ENCODE measurements at places on chromosomes 3 and 15.

DNA sequence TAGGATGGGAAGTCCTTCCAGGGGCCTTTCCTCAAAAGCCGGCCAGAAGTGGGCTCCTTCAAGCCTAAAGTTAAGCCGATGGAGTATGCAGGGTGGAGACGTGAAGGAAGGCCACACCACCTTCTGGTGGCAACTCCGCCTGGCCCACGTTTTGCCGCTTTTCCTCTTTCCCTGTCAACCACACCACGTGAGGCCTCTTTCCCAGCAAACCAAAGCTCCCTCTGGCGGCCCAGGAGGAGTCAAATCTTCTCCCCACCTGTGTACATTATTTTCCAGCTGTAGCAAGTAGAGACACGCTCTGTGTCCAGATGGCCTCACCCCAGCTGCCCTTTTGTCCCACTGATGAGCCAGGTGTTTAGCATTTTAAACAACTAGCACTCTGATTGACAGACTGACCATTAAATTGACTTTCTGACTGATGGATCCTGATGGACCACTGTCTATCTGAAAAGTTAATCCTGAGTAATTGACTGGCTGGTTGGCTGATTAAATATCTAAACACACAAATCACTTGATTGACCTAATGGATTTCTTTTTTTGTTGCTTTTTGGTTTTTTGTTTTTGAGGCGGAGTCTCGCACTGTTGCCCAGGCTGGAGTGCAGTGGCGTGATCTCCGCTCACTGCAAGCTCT, 59.6 kb upstream of the ZBTB38 start:
- no peak for DNase-seq

- DNase-seq = no peak
Measured at GRCh38 chr15:28178290-28178689, 79.2 kb upstream of the OCA2 start.

GRCh38 chr15:64045774-64046420, 388 bp downstream of the DAPK2 start:
- peak; percentile 18 for DNase-seq

DNA sequence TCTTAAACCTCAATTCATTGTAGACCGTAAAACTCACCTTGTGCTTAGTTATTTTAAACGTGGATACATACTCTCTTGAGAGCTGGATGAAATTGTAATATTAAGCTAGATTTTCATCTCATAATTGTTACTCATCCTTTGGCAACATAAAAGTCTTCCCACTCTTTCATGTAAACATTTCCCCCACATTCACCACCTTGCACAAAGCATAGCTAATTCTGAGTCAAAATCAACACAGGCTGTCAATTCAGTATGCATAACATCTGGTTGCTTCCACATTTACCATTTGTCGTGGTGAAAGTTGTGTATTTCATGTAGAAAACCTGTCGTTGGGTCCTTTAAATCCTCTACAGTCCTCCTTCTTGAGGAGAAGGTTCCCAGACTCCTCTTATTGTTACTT, 524.6 kb downstream of the OTOL1 start:
- DNase-seq = no peak

- no peak for DNase-seq
Measured at GRCh38 chr3:164608554-164609276, 469.6 kb downstream of the SI start.

GRCh38 chr3:10561162-10561945, 56.0 kb upstream of the ATP2B2 start:
- no peak for DNase-seq

- no peak for DNase-seq
Measured at GRCh38 chr15:74304431-74304830, 63.0 kb downstream of the CYP11A1 start.

- DNase-seq = no peak
Measured at GRCh38 chr3:12970684-12971083, 102.5 kb downstream of the IQSEC1 start.

GRCh38 chr3:38960953-38961622, 90.7 kb downstream of the SCN11A start:
- no peak for DNase-seq

DNA sequence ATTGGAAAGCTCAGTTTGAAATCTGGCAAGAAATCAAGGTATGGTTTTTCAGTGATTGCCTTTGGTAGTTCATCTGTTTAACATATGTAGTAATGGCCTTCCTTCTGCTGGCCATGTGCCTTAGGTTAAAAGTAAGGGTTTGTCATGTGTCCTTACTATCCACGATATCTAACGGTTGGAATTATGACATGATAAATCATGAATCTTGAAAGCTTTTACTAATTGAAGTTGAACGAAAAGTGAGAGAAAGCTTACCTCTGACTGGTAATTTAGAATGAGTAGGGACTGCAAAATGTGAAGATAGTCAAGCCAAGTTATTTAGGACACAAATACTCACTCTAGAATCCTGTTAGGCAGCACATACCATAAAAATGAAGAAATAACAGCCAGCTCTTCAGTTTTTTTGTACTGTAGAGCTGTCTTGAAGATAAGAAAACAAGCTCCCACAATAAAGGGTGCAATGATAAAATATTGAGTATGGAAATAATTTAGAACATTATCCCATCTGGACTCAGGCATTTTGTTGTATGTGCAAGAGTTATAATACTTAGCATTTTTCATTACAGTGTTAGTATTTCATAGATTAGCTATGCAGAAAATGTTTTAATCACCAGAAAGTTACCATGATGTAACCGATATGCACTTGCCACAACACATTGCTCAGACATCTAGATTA, 303.4 kb downstream of the ZNF385D start:
- no peak for DNase-seq

- no peak for DNase-seq
Measured at GRCh38 chr3:129106320-129106719, 15.3 kb downstream of the RAB43 start.
